Lower leg skin (tissue), 4 donors: ENCODE measurements at places on chromosomes 3 and 15. TPM values are rescaled to one million over a fixed set of nuclear protein-coding genes. Genes with fewer than 3 reads are reported as not detected.

CISH gene
- total RNA-seq, result 14.5 TPM

GRCh38 chr3:53841296-53841695 is 4.9 kb downstream of the CHDH start:
- no peak for DNase-seq

DNA sequence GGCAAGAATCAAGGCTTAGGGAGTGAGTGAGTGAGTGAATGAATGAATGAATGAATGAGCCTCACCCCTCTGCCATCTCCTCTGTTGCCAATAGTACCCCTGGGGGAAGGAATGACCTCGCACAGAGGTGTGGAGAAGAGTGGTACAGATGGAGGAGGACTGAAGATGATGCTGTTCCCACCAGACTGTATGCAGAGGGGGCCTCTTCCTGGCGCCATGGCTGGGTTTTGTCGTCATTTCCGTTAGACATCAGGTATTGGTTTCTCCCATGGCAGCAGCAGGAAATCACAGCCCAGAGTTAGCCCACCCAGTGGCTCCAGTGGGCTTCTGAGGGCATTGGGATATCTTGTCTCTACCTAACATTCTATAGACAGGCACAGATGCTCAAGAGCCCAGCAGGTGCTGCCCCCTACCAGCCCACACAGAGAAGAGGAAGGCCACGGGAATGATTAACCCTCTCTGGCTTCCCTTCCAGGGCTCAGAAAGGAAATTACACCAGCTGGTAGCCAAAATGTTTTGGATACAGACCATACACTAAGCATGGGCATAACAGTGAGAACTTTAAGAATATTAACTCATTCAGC is 109.8 kb upstream of the SLC6A11 start:
- DNase-seq, result no peak

GRCh38 chr3:33433843-33434242 is 6.4 kb downstream of the UBP1 start:
- no peak for DNase-seq

GRCh38 chr15:40048926-40049475 is 10.0 kb upstream of the SRP14 start:
- DNase-seq, result no peak

- no peak for DNase-seq
Observed at GRCh38 chr3:189084620-189085019, 87.2 kb upstream of the TPRG1 start.

FOXB1 gene
- not detected for total RNA-seq

- peak; percentile 66 for DNase-seq
Observed at GRCh38 chr15:52124270-52124880, 11.8 kb upstream of the BCL2L10 start.

DNA sequence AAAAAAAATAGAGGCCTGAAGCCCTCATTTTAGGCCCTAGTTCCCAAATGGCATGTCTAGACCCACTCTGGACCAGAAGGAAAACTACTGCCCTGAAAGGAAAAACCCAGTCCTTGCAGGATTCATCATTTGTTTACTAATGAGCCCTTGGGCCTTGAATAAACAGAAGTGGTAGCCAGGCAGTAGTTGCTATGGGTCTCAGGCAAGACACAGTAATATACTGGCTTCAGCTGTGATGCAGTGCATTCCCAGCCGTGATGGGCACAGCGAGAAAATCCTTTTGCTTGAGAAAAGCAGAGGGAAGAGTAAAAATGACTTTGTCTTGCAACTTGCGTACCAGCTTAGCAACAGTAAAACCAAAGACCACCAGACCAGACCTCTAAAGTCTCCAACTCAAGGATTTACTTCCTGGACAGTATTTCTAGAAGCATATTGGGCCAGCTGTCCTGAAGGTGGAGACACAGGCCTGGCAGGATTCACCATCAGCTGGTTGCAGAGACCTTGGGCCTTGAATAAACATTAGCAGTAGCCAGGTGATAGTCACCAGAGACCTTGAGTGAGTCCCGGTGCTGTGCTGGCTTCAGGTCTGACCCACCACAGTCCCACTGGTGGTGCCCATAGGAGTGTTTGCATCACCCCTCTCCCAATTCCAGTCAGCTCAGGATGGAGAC is 208.3 kb upstream of the SLITRK3 start:
- DNase-seq, result no peak

SCAP gene
- total RNA-seq, result 121 TPM

- no peak for DNase-seq
Observed at GRCh38 chr3:119880966-119881365, 99.1 kb downstream of the NR1I2 start.

CAMKV gene
- not detected for total RNA-seq

DNA sequence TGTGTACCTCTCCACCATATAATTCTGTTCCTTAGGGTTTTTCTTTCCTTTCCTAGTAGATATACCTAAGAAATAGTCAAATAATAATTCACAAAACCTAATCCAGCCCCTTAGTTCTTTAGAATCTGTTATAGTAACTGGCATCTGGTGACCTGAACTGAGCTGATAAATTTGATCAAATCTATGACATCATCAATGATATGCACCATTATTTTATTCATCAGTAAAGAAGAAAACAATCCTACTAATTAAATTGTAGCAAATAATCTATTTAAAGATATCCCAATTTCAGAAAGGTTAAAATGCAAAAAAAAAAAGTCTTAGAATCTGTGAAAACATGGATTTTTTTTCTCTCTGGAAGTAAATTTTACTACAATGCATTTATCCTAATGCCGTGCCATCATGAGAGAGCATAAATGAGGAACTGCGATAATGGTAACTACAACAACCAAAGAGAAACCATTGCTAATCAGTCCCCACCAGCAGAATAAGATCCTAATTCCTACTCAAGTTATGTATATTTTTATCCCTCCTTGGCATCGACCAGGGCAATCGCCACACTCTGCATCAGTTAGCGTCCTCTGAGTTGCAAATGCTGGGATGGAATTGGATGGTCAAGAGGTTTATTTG is 6.6 kb upstream of the MNS1 start:
- no peak for DNase-seq

TBC1D5 gene
- 51.9 TPM for total RNA-seq

DNA sequence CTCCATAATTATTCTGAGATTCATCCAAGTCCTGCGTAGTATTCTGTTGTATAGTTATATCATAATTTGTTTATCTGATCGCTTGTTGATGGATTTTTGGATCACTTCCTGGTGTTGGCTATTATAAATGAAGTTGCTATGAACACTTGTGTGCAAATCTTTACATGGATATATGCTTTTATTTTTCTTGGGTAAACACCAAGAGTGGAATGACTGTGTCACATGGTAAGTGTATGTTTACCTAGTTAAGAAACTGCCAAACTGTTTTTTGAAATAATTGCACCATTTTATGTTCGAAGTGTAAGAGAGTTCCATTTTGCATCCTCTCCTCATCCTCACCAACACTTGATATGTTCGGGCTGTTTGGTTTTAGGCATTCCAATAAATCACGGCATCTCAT is 360.4 kb upstream of the FRG2C start:
- DNase-seq, result no peak

CLSTN2 gene
- 5.7 TPM for total RNA-seq

DNA sequence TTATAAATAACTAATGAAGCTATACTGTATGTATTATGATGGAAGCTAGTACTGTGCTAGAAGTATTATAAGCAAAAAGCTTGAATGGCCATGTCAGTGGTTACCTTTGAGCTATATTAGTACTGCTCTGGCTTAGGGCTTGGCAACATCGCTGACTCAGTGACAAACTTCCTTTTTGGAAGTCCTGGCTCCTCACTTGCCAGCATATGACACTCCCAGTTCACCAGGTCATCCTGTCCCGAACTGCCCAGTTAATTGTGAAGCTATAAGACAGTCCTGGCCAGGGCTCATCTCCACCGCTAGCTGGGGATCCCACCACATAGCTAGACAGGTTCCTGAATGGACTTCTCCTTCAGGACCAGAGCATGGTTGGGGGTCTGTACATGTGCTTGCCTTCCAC is 31.9 kb downstream of the RAB8B start:
- no peak for DNase-seq

DNA sequence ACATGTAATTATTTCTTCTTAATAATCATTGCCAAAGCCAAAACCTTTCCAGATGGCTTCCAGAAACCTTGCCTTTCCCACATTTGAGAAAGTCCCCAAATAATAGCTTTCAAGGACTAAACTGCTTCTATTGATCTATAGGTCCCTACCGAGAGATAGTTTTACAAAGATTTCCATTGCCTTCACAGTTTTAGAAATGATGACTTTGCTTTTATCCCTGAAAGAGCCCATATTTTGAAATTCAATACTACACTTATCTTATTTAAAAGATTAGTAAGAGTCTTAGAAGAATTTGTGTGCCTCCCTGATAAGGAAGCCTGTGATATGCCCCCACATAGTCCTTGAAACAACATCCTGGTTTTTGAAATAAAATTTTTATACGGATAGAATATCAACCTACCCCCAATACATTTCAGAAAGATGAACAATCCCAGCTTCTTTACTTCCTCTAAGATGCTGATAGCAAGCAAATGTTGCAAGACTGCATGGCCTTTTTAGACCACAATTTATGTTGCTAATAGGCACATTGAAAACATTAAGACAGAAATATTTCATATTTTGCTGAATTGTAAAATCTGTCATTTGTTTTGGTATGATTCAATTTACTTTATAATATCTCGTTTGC is 146.3 kb downstream of the TMCO5A start:
- no peak for DNase-seq

DNA sequence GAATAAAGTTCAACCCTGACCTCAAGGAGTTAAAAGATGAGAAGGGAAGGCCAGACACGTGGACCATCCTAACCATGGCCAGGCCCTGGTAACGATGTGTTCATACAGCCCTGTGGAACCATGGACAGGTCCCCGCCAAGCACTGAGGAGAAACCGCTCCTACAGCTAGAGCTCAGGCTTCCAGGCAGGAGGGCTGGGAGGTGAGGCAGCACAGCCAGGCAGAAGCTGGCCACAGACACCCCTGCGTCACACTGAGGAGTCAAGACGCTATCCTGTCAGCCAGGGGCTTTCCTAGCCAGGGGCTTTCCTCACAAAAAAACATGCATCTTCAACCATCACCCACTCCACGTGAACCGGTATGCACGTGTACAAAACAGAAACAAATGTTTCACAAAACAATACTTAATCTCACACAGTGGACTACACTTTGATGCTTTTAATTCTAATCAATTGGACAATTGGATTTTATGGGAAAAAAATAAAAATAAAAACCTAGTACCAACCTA is 73.2 kb downstream of the TBC1D2B start:
- no peak for DNase-seq

DNA sequence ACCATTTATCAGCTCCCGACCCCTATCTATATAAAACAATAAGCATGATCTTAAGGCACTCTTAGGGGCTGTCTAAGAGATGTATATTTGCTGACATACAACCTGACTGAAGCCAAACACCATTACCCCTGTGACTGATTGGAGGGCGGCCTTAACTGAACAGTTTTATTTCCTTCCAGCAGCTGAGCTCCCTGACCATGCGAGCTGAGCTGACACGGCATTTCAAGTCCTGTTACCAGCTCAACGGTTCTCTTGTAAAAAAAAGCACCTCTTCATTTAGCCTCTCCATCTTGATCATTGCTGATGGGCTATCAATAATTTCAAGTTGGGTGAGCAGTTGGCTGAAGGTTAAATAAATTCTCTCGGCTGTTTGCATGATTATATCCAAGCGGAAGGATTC is 33.4 kb upstream of the BNIP2 start:
- no peak for DNase-seq

GRCh38 chr15:78040653-78041244 is 36.8 kb downstream of the TBC1D2B start:
- DNase-seq, result no peak

DNA sequence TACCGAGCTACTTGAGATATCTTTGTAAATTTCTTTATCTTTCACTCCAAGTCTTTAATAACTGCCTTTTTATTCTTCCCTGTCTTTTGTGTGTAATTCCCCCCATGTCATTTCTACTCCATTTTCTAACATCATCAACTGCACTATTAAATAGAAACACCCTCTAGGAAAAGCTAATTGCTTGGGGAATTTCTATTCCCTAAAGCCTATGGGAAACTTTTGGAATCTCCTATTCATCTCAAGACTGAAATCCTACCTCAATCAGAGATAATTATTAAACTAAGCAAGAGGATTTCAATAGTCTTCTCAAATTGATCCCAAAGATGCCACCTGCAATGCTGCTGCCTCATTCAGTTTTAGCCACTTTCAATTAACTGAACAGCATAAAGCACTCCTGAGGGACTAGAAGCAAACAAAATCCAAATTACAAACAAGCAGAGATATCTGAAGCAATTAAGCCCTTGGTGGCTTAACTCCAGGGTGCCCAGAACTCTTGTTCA is 598.7 kb downstream of the IGSF11 start:
- DNase-seq, result no peak

- DNase-seq, result no peak
Observed at GRCh38 chr3:188993181-188993580, 178.6 kb upstream of the TPRG1 start.

GRCh38 chr15:28901587-28901980 is 15.8 kb downstream of the APBA2 start:
- DNase-seq, result peak; percentile 63

- no peak for DNase-seq
Observed at GRCh38 chr3:98961161-98962155, 60.0 kb upstream of the DCBLD2 start.

COL6A5 gene
- not detected for total RNA-seq

LTK gene
- not detected for total RNA-seq

- DNase-seq, result no peak
Observed at GRCh38 chr3:119747357-119747756, 34.5 kb upstream of the NR1I2 start.

DNA sequence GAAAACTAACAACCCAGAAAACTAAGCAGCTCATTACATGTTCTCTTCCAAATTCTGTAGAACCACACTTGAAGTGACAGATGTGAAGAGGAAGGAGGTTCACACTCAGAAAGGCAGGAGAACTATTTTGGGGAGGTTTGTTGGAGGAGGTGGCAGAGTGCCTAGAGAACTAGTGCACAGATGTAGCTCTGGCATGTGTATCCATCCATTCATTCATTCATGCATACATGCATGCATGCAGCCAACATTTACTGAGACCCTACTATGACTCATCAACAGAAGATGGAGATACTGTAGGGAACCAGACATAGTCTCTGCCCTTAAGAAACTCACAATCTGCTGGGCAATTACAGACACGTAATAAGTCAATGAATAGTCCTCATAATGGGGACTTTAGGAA is 116.7 kb downstream of the ERC2 start:
- DNase-seq, result no peak

- DNase-seq, result no peak
Observed at GRCh38 chr3:146655333-146655996, 50.3 kb upstream of the PLSCR5 start.

DNASE1L3 gene
- 2.9 TPM for total RNA-seq

- DNase-seq, result no peak
Observed at GRCh38 chr3:175386630-175387029, 527.5 kb downstream of the NAALADL2 start.

ARPIN gene
- 11.2 TPM for total RNA-seq

- no peak for DNase-seq
Observed at GRCh38 chr15:39461536-39462130, 119.2 kb upstream of the THBS1 start.

DUOXA2 gene
- total RNA-seq, result not detected

DNA sequence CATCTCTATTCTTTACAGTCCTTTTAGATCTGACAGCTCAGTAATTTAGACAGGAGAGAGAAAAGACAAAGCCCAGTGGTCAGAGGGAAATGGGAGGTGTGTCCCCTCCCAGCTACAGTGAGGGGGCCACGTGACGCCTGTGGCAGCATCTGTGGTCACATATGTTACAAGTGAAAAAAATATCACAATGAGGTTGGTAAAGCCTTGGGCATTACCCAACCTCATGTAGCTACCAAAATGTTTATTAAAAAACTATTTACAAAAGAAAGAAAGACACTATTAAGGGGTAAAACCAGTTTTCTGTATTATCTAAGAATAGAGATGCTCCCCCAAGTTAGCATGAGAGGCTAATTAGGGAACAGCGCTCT is 42.9 kb upstream of the PLCL2 start:
- no peak for DNase-seq

CCR3 gene
- total RNA-seq, result 3.2 TPM
